ENCODE measurements at places on chromosomes 7 and 10. TPM values are rescaled to one million over a fixed set of nuclear protein-coding genes. Genes with fewer than 3 reads are reported as not detected.

DNA sequence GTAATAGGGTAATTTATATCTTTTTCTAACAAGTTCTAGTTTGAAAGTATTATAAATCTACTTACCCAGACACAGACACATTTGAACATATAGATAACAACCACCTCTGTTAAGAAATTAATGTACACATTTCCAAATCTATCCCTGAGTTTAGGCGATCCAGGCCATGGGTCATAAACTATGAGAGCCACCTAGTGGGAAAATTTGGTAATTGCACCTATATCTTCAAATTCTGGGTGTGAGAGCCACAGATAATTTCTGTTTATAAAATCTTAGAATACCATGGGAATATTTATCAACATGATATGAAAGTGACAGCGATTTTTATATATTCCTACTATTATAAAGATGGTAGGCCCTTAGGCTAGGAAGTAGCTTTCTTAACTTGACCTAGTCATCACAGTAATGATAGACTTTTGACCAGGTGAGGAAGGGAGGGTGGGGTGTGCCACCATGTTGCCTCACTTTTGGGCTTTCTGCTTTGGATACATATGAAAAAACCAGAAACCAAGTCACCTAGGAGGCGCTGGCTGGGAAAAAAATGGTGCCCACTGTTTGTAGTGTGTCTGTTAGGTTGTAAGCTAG lies 8.0 kb upstream of the EPHA1 start:
- peak; percentile 43 for DNase-seq

GRCh38 chr10:57964351-57964750 lies 303.3 kb downstream of the IPMK start:
- no peak for DNase-seq

DNA sequence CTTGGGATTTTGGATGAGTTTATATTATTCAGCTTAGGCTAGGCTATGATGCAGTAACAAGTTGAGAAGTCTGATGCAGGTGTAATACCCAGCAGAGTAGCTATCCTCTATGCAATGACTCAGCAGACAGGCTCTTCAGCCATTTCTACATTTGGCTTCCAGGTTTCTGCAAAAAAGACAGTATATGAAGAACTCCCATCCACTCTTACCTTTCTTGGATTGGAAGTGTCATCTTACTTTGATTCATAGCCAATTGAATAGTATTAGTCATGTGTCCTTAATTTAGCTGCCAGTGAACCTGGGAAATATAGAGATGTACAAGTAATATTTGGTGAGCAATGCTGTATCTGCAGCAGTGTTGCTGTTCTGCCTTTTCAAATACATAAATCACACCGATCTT lies 127.8 kb upstream of the NPSR1 start:
- no peak for DNase-seq

Gene TMEM213
- polyA plus RNA-seq: not detected

DNA sequence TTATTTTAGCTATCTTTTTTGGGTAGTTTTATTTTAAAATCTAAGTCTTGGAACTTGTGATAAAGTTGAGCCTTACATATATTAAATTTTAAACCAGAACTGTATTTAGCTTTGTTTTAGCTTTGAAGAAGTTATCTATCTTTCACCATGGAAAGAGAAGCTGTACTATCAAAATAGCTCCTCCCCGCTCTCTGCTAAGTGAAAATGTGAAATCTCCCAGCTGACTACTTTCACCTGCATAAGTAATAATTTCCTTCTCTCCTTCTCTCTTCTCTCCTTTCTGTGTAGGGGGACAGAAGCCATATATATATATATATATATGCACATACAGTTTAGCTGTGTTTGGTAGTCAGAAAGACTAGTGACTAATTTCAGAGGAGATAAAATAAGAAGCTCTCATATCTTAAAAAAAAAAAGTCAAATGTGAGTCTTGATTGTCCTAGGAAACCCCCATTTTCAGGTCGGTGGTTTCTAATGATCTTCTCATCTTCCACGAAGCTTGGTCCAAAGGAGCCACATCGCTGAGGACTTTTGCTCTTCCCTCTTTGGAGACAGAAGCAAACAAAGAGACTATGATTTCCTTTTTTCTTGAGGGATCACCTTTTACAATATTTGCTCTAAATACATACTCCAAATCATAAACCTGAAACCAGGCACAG lies 30.6 kb upstream of the GDI2 start:
- DNase-seq: no peak

GRCh38 chr10:108003061-108003460 lies 838.6 kb upstream of the SORCS1 start:
- DNase-seq: no peak

Gene ATP6V1F
- 593 TPM for polyA plus RNA-seq

DNA sequence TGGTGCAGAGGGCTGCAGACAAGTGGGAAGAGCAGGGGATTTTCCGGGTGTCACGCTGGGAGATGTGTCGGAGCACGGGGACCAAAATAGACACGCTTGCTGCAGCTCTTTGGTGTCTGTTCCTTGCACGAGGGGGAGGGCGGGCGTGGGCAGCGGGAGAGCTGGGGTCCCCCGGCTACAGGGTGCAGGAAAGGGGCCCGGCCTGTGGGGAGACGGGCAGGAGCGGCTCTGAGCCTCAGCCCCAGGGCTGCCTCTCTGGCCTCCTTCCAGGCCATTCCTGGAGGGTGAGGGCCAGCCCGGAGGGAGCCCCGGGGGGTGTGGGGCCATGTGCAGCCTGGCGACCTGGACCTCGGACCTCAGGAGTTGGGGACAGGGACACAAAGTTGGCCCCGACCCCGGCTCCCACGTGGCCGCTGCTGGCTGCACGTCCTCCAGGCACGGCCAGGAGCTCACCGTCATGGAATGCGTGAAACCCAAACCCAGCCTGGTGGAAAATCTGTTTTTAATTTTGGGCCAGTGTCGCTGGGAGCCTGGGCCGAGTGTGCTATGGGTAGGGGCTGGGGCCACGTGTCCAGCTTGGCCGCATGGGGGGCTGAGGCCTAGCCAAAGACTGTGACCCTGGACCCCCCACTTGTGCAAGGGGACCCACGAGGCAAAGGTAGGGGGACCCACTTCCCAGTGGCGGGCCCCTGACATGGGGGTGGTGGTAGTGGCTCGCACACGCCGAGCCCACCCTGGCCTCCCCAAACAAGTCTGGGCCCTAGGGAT lies 6.6 kb downstream of the TTYH3 start:
- no peak for DNase-seq

GRCh38 chr7:138257459-138258196 lies 181.4 kb downstream of the AKR1D1 start:
- peak; percentile 96 for DNase-seq

DNA sequence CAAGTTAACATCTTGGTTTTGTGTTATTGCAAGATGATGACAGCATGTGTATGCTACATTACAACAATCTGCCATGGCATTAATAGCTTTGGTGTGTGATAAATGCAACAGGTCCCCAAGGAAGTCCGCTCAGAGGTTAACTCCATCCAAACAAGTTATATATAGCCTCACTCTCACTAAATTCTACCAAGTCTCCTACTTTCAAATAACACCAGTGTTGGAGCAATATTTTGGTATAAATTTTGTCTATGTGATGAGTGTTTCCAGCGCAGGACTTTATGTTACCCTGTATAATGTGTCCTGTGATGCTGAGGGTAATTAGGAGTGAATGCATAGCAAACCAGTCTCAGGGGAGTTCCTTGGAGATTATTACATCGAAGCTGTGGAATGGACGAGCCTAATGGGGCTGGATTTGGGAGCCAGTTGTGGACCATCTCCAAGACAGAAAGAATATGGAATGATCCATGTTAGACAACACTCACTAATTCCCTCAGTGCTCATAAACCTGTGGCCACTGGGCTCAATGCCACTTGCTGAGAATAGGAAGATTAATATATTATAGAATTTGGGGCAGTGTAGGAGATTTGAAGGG lies 127.6 kb upstream of the CXCL12 start:
- DNase-seq: no peak

Gene TMEM176B
- polyA plus RNA-seq: 391 TPM

DNA sequence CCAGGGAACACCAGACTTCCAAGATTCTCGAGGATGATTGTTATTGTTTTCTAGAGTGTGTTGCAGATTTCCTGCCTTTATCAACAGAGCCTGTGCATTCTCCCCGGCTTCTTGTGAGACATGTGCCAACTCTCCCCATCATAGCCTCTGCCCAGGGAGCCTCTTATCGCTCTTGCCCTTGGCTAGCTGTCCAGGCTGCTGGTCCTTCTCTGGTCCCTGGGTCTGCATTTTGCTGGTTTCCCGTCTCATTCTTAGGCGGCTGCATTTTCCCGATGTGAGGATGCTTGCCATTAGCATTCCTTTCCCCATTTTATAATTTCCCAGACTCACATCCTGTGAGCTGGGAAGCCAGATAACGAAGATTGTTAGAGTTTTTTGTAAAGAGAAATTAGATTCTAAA lies 15.2 kb downstream of the SLC13A4 start:
- no peak for DNase-seq

Gene COL13A1
- not detected for polyA plus RNA-seq

DNA sequence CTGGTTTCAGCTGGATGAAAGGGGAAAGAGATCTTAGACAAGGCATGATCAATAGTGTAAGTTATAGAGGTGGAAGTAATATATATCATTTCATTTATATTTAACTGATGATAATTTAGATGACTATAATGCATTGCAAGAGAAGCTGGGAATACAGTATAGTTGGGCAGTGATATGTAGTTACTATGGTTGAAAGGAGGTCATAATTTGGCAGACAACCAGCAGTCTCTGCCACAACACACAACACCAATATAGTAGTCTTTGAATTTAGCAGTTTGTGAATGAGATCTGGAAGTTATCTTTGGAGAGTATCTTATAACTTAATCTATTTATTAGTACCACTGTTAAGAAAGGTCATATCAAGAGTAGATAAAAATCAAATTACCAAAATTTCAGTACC lies 39.9 kb downstream of the TAX1BP1 start:
- no peak for DNase-seq

Gene SPOCK2
- polyA plus RNA-seq: 1.6 TPM

DNA sequence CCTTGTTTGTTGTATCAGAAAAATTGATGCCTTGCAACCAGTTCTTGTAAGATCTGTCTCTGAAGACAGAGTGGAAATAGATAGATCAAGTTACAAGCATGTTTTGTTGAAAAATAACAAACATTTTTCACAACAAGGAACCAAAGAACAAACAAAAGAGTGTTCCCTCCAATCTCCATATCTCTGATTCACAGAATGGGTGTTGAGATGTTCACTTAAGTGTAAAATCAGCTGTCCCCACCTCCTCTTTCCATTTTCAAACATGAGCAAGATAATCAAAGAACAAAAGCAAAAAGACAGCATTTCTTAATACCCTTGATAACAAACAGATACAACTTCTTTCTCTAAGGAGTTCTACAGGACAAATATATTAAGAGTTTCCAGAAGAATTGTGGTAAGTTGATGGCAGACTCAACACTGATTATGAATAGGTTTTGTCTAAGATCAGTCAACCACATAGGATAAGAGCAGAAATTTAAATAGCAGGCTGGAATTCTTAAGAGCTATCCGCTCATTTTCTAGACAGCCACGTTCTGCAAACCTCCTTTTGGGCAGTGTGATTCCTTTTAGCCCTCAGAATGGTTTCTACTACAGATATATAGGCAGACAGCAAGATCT lies 970.9 kb upstream of the AUTS2 start:
- DNase-seq: no peak

DNA sequence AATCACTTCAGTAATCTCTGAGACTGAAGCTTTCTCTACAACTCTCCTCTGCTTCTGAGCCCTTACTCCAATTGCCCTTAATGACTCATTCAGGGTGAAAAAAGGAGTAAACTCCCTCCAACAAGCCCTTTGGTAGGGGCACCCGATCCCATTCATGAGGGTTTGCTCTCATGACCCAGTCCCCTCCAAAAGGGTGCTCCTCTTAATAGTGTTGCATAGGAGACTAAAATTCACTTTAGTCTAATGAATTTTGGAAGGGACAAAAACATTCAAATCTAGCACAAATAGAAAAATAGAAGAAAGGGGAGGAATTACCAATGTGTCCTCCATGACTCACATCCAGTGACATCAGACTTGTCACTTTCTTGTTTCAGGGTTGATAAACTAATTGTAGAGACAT lies 66.2 kb upstream of the CCNY start:
- DNase-seq: no peak

Gene ZSCAN21
- polyA plus RNA-seq: 4.6 TPM

DNA sequence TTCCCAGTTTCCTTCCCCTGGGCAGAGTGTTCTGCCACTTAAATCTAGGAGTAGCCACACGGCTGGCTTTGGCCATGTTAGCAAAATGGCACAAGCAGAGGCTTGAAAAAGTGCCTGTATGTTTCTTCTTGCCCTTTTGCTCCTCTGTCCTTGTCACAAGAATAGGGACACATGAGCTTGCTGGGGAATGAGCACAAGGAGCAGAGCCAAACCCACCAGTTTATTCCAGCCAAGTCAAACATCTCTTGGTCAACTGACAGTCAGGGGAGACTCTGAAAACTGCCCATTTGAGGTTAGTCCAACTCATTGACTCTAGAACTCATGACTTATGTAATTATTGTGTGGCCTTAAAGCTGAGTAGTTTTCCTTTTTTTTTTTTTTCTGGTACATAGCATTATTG lies 739.7 kb upstream of the FZD8 start:
- no peak for DNase-seq

DNA sequence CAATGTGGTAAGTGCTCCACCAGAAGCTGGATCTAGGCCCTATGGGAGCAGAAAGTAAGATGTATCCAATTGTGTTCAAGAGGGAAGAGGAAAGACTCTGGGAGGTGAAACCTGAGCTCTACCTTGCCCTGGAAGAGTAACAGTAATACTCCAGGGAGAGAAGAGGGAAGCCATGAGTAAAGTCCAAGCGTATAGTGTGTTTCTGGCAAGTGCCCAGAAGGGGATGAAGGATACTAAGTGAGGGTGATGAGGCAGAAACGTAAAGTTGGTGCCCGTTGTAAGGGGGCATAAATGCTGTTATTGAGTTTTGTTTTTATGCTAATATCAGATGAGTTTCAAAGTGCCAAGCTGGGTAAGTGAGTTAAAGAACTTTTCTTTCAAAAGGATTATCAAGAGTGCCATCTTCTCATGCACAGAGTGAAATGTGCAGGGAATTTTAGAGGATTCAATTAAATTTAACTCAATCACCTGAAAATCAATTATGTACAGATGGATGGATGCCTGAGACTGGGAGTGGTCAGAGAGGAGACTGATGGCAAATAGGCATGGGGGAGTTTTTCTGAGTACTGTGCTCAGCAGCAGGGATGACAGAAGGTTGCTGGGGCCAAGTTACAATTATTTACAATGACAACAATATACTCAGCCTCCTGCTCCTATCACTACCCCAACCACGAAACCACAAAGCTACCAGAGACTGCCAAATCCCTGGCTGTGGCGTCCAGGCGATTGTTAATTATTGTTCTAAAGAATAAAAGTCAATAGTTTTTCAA lies 123.3 kb upstream of the LAMB4 start:
- no peak for DNase-seq

- no peak for DNase-seq
These were observed 804.1 kb upstream of the IGFBP3 start for GRCh38 chr7:46725136-46725535.

- DNase-seq: no peak
These were observed 23.6 kb downstream of the IFIT3 start for GRCh38 chr10:89351412-89351779.

Gene GTPBP10
- polyA plus RNA-seq: 10.4 TPM

- DNase-seq: no peak
These were observed 194.7 kb upstream of the BMPER start for GRCh38 chr7:33710608-33711007.

All from CD14-positive monocyte (primary cell).